ENCODE measurements at places on chromosomes 2 and 18.

DNA sequence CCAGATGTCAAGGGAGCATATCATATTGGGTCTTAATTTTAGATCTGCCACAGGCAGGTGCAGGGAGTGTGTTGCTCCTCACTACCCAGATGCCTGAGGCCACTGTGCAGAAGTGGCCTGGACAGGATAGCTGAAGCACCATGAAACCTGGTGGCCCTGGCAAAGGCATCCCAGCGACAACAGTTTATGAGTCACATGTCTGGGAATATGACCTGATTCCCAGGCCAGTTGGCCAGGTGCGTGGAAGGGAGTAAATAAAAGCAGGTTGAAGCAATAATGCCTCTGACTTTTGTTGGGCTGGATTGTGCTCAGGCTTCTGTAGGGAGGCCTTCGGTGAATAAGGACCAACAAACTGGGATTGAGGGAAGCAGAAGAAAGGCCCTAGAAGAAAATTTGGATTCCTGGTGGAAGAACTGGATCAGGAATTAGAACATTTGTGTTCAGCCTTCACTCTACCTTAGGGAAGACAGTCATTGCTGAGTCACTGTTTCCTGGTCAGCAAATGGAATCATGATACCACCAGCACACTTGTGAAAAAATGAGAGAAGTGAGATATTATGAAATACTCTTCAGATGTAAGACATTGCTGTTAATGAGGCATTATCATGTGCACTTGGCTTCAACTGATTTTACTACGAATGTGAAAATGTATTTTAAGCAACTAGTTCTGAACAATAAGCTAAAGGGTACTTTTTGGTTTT lies 78.4 kb upstream of the ZNF516 start:
- no peak for DNase-seq

- DNase-seq: no peak
Measured at GRCh38 chr18:44062345-44062744, 618.3 kb upstream of the SETBP1 start.

DNA sequence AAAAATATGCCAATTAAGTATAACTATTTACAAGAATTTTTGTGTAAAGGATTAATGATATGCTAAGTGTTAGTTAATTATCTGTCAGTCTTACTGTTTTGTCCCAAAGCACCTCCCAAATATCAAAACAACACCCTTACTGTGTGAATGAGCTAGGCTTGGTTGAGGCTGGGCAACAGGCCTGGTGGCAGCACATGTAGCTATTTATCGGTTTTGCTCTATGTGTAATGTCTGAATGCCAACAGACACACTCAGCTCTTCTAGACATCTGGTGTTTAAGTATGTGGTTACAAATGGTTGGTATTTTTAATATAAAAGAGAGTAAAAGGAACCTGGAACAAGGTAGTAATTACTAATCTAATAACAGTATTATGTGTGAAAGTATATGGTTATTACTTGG lies 175.3 kb downstream of the RAB3GAP1 start:
- DNase-seq: no peak

GRCh38 chr2:68319398-68320117 lies at the start of gene CNRIP1:
CNRIP1 (minus strand) TSS chr2:68319949; CDS start chr2:68319400, 549 bp downstream.
- DNase-seq: peak; percentile 15

GRCh38 chr2:106534471-106534870 lies 47.3 kb downstream of the CD8B2 start:
- no peak for DNase-seq

- no peak for DNase-seq
Measured at GRCh38 chr2:173079141-173079540, 3.5 kb downstream of the MAP3K20 start.

All from stimulated activated CD4-positive, alpha-beta T cell treated with anti-CD3 and anti-CD28 coated beads, Interleukin-2, amount 100 ng/mL, for 24 hours (primary cell).